ENCODE measurements at places on chromosomes 11 and 22.
A peak's percentile ranks its signal among the peaks of the same experiment; 100 is the strongest.

DNA sequence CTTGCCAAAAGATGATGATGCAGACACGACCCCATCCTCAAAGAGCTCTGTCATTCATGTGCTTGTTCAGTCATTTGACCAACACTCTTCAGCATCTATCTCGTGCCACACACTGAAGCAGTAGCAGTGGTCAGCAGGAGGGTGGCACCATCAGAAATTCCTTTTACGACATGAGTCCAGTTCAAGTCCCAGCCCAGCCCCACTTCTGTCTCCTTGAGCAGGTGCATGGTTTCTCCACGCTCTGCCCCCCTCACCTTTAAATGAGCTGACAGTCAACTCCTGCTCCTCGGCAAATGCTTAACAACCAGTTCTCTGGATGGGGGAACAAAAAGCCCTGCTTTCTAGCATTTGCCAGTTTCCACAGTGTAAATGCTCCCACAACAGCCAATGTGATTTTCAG, 60.9 kb downstream of the SYN3 start:
- no peak for DNase-seq

GRCh38 chr22:27726331-27726685, 75.2 kb downstream of the MN1 start:
- no peak for DNase-seq

DNA sequence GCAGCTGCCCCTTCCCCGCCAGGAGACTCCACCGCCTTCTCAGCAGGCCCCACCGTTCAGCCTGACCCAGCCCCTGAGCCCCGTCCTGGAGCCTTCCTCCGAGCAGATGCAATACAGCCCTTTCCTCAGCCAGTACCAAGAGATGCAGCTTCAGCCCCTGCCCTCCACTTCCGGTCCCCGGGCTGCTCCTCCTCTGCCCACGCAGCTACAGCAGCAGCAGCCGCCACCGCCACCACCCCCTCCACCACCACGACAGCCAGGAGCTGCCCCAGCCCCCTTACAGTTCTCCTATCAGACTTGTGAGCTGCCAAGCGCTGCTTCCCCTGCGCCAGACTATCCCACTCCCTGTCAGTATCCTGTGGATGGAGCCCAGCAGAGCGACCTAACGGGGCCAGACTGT, 42.6 kb downstream of the PPP2R1B start:
- no peak for DNase-seq

GRCh38 chr11:66035653-66036333, 9.5 kb upstream of the CATSPER1 start:
- no peak for DNase-seq

DNA sequence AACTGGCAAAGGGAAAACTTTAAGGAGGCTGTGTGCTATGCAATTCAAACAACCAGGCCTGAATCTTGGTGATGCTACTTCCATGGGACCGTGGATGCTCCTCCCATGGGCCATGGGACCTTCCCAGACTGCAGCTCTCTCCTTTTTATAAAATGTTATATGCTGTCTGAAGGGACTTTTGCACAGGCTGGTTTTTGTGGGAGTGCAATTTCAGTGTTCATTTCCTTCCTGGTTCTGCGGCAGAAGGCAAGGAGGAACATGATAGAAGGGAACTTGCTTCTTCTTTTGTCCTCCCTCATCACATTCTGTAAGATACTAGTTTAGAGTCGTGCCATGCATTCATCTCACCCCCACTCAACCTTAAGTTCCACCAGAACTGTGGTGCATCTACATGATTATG, 68.9 kb downstream of the C11orf58 start:
- DNase-seq = no peak

DNA sequence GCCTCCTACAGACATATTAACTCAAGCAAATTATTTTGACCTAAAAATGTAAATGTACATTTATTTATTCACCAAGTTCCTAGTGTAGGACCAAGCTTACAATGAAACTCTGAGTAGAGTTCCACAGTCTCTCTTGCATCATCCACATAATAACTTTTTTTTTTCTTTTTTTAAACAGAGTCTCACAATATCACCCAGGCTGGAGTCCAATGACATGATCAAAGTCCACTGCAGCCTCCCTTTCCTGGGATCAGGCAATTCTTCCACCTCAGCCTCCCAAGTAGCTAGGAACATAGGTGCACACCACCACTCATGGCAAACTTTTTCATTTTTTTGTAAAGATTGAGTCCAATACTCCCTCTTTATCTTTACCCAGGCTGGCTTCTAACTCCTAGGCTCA, 28.0 kb downstream of the FEZ1 start:
- no peak for DNase-seq

- DNase-seq = no peak
Observed at GRCh38 chr22:46846832-46847355, 84.4 kb downstream of the TBC1D22A start.

GRCh38 chr11:73072935-73073481, 69.1 kb downstream of the FCHSD2 start:
- DNase-seq = no peak

GRCh38 chr11:9838961-9839360, 175.1 kb downstream of the SWAP70 start:
- no peak for DNase-seq

DNA sequence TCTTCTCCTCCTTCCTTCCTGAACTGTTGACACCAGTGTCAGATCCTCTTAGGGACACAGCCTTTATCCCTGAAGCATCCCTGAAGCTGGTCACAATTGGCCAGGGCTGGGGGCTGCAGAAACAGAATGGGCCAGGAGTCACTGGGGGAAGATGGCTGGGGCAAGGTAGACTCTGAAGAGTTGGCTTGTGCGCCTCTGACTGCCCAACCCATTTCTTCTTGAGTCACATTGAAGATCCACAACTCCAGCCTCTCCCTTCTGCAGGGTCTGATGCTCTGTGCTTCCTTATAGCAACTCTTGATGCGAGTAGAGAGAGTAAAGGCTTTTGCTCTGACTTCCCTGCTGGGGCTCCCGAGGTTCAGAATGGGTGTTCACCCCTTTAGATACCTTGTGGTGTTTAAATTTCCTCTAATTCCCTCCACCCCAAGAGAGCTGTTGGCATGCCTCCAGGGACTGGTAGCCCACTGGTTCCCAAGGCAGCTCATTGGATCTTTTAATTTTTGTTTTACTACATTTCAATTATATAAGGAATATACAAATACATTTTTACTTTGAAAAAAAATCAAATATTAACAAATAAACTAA, 13.4 kb downstream of the PRDM11 start:
- DNase-seq = no peak

GRCh38 chr11:124840666-124841065, 24.6 kb upstream of the ROBO3 start:
- DNase-seq = no peak

GRCh38 chr11:76588455-76589325, 81.9 kb downstream of the LRRC32 start:
- DNase-seq = no peak

- peak; percentile 39 for DNase-seq
Observed at GRCh38 chr11:6315811-6316425, 4.4 kb downstream of the CAVIN3 start.

DNA sequence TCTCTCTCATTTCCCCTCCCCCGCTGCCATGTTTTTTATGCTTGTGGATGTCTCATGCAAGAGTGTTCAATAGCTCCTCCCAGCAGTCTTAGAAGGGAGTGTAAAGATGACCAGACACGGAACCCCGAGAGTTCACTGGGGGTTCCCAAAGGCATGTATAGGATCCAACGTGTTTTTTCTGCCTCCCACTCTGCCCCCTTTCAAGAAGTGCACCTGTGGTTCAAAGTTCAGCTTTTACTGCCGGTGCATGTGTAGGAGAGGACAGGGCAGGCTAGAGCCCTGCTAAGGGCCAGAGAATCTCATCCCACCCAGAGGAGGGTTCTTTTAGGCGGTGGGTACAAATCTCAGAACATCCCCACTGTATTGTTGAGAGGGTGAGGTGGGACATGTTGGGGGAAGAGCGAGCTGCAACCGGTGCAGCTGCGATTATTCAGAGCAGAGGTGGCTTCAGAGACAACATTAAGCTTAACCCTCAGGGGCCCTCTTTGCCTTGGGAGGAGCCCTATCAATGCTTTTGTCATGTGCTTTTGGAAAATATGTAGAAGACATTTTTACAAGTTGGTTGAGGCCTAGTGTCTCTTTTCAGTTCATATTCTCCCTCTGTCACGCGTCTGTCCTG, 14.5 kb downstream of the MIF start:
- no peak for DNase-seq

GRCh38 chr11:35550374-35551036, 25.1 kb upstream of the PAMR1 start:
- DNase-seq = no peak

- no peak for DNase-seq
Observed at GRCh38 chr11:31786996-31787685, 24.0 kb downstream of the PAX6 start.

DNA sequence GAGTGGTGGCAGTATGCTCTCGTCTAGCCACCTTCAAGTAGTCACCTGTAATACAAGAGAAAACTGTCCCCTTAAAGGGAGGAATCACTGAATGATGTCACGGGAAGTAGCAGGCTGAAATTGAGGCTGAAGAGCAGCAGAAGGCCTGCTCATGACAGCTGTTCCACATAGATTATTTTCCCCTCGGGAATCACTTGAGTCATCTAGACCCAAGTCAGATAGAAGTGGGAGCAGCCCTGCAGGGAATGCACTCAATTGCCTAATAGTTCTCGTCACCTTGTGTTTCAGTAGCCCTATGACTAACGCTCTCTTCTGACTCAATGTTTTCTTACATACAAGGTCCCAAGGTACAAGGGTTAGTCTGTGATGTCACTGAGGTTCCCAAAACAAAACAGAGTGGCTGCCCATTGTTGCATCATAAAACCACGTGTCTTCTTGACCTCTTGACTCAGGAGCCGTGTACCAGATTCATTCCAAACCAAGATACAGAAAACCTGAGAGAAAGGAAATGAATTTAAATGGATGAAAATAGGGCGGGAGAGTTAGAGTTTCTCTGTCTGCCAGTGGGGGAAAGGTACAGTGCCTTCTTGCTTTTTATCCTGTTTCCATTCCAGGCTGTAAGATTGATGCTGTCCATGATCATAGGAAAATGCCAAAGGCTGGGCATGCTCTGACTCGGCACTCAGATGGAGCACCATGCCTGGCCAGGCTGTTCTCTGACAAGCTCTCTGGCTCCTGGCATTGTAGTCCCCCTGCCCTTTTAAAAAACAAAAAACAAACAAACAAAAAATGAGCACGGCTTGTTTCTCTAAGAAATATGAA, 21.6 kb upstream of the C11orf96 start:
- no peak for DNase-seq

DNA sequence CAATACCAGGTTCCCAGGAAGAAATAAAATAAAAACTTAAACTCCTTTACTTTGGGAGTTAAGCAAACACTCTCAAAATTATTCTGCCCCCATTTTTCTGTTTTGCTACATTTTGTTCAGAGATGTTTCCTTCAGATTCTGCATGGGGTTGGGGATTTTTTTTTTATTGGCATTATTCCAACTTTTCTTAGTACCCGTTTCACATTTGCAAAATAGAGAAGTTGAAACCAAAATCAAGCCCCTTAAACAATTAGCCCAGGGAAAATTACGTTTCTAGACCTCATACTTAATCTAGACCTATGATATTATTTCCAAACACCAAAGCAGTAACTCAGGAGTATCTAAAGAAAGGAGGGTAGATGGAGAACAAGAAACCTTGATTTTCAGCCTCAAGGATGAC, 20.6 kb upstream of the MS4A7 start:
- DNase-seq = no peak

DNA sequence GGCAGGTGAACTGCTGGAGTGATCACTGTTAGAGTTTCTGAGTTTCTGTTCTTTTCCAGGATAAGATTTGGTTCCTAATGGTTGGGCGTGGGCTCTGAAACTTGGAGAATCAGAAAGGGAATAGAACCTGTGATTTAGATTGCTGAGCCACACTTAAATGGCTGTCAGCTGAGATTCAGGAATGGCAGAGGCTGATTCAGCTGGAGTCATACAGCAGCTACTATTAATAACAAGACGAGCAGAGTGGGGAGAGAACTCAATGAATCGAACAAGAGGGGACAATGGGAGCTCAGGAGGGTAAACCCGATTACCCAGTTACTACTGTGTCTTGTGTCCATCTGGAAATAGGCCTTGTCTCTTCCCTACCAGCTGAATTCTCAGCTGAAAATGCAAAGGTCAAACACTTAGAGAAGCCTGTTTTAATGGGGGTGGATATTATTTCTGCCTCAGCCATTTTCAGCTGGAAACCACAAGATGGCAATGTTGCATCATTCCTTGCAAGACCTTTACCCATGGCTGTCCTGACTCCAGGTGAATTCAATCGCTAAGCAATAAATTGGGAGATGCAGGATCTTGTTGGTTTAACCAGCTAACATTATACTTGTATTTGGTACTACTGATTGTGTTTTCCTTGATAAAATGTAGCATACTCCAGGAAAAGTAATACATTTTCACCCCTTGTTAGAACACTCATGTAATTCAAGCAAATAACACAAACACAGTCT, 104.5 kb upstream of the RAG2 start:
- DNase-seq = peak; percentile 29

DNA sequence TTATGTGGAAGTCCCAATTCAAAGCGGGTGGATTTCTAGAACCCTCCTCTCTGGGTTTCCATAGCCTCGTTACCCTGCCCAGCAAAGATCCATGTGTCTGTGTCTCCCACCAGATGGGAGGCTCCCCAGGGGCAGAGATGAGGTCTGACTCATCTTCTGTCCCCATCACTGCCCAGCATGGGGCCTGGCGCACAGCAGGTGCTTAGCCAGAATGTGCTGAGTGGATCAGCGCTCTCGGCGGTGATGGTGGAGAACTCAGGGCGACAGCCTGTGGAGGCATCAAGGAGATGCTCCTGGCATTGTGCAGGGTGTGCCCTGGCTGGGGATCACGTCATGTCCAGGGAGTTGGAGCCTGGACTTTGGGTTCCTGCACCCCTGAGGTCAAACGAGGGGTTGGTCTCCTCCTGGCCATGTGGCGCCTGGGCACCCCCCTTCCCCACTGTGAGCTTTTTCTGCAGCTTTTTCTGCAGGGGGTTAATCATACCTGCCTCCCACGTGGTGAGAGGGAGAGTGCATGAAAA, 46.1 kb upstream of the RFPL3 start:
- no peak for DNase-seq

DNA sequence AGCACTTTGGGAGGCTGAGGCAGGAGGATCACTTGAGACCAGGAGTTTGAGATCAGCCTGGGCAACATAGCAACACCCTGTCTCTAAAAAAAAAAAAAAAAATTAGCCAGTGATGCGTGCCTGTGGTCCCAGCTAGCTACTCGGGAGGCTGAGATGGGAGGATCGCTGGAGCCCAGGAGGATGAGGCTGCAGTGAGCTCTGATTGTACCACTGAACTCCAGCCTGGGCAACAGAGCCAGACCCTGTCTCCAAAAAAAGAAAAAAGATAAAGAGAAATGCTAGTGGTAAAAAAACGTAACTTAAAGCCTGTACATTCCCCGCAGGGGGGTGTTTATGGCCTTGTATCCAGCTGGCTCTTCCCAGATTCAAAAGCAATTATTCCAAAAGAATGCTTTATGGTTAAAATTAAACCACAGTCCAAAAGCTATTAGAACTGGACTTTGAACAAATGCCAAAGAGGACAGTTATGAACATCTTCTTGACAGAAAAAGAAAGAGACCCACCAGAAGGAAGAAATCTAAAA, 16.4 kb upstream of the SNX32 start:
- no peak for DNase-seq

DNA sequence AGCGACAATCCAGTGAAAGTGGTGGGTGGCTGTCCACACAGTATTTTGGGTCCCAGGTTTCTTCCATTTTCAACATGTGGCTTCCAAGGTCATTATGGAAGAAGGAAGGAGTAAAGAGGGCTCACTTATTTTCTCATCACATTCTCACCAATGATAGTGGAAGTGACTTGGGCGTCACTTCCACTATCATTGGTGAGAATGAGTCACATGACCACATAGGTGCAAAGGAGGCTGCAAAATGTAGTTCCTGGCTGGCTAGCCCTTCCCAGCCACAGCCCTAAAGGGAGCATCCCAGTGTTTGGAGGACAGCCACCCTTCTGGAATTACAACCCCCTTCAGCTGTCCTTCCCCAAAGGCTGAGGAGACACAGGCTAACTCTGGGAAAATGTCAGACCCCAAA, 95.6 kb downstream of the TSPAN18 start:
- DNase-seq = no peak
